Psoas muscle (tissue), 8 donors: ENCODE measurements at places on chromosomes 12 and 14. TPM values are rescaled to one million over a fixed set of nuclear protein-coding genes. Genes with fewer than 3 reads are reported as not detected.

Gene KLRC1
- total RNA-seq: not detected

Gene ZFYVE26
- 15.5 TPM for total RNA-seq

Gene TMPRSS12
- total RNA-seq: not detected

Gene FITM1
- 144 TPM for total RNA-seq

Gene EIF2B2
- 50.5 TPM for total RNA-seq

Gene KRT80
- 0.11 TPM for total RNA-seq

Gene GPR65
- total RNA-seq: 0.25 TPM

Gene PPFIA2
- total RNA-seq: 0.39 TPM

Gene KDM2B
- total RNA-seq: 10.1 TPM

Gene KRT74
- not detected for total RNA-seq

Gene CDK2
- total RNA-seq: 12.0 TPM

Gene PXN
- total RNA-seq: 89.6 TPM

Gene STAC3
- 1,127 TPM for total RNA-seq

Gene COX6A1
- 38.7 TPM for total RNA-seq

Gene TSPAN19
- total RNA-seq: not detected

Gene PPP1R1A
- total RNA-seq: 360 TPM

- no peak for DNase-seq
These were observed 104.6 kb downstream of the BICD1 start for GRCh38 chr12:32211066-32211899.

GRCh38 chr12:83710851-83711250 is 1024.1 kb downstream of the TMTC2 start:
- DNase-seq: no peak

DNA sequence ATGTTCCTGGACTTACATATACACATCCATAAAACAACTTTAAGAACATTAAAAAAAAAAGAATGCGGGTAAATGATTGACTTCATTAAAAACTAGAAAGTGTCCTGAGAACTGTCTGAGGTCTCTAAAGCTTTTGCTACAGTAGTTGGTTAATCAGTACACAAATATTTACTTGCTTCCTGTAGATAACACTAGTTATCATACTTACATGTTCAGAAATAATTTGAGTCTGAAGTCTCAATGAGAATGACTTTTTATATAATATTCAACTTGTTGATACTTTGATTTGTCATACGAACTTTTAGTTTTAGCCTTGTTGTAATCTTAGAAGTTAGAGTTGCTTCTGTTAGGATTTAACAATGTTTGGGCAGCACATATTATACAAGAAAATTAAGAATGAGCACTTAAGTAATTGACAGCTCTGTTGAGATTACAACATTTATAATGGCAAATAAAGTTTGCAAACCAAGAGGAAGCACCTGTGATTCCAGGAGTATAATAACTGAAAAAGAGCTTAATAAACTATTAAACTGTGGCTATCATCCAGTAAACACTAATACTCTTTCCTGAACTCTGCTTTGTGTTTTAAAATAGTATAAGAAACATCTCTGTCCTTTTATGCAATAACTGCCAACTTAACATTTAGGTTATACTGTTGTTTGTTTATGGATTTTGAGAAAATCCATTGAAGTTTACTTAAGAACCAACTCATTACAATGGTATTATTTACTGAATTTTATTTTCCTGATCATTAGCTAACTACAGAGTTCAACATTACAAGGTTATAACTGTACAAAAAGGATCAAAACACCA is 131.7 kb downstream of the MIPOL1 start:
- no peak for DNase-seq

DNA sequence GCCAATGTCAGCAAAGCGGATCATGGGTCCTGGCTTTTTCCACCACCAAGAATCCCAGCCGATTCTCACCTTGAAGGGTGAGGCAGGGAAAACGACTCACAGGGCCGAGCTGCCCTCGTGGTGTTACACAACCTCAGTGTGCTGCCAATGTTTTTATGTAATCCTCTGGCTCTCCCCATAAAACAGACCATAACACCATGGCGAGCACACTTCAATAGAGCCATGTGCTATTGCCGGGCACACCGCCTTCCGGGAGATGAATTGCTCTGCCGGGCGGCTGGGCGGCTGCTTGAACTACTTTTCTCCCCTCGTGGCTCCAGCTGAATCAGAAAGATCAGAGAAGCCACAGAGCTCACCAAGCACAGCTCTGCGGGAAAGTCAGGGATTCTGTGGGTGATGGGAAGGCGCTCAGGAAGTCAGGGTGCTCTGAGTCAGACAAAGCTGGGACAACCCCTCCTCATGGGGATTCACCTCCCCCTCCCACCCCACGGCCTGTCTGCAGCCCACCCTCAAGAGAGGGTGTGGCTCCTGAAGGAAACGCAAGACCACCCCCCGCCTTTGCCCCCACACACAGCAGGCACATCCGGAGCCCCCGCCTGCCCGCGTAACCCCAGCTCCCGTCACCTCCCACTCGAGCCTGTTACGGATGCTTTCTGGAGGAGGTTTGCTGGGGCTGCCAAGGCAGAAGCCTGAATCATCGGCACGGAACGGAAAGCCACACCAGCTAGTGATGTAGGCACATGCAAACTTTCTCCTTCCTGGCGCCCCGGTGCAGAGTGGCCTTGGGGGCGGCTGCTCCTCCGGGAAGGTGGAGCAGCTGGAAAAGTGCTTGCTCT is 1.8 kb downstream of the GALNT9 start:
- DNase-seq: peak; percentile 54

- DNase-seq: no peak
These were observed 517.4 kb downstream of the DIO2 start for GRCh38 chr14:79693935-79694334.

- no peak for DNase-seq
These were observed 88.5 kb upstream of the CISTR start for GRCh38 chr12:53840316-53840715.

DNA sequence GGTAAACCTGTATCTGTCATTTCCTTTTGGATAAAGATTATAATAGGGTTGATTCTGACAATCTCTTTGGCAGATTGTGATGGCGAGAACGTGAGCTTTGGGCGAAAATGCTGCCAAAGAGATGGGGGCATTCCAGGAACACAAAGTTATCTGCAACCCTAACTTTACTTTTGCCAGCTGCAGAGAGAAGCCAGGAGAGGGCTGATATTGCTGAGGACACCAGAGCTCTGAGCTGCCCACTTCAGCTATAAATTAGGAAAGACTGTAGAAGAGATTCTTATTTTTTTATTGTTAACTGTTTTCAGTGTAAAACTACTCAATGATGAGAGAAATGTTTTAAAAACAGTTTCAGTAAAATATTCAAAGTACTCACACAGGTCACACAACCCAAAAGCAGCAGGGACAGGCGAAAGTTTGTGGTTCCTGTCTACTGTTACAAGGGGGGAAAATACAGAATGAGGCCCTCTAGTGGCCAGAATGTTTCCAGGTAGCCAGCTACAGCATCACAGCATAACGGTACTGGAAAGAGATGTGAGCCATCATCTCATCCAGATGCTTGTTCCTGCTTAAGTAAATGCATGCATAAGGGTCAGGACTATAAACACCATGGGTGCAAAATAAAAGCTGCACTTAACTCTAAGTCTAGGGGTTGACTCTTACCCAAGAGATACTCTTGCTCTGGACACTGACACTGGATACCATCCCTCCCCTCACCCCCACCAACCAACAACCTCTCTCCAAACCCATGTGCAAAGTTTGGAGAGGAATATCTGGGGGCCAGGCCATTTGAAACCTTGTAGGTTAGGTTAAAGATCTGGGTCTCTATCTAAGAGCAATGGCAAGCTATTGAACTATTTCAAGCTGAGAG is 498.4 kb downstream of the RMST start:
- DNase-seq: no peak

DNA sequence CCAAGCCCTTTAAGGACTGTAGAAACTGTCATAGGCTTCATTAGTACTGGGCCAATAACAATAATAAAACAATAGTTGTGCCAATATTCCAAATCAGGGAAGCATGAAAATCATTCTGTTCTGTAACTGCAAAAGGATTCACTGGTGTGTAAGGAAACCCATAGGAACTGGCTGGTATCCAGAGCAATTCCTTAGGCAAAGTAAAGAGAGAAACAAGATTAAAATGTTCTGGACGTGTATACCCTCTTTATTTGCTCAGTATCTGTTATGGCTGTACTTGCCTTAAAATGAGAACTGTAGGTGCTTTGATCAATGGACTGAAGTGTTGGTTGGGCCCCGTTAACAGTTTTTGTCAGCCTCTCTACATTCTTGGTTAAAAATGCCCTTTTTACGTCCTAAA is 72.4 kb upstream of the STAC3 start:
- DNase-seq: no peak

- DNase-seq: no peak
These were observed 122.0 kb upstream of the FRMD6 start for GRCh38 chr14:51529736-51530135.

GRCh38 chr14:54364555-54365415 is 32.0 kb upstream of the CDKN3 start:
- DNase-seq: peak; percentile 74

- DNase-seq: no peak
These were observed 15.6 kb downstream of the OTX2 start for GRCh38 chr14:56794557-56795283.

- DNase-seq: no peak
These were observed 8.4 kb downstream of the SLC25A3 start for GRCh38 chr12:98601924-98602323.

GRCh38 chr14:104978746-104979691 is 845 bp upstream of the AHNAK2 start:
- DNase-seq: peak; percentile 52

DNA sequence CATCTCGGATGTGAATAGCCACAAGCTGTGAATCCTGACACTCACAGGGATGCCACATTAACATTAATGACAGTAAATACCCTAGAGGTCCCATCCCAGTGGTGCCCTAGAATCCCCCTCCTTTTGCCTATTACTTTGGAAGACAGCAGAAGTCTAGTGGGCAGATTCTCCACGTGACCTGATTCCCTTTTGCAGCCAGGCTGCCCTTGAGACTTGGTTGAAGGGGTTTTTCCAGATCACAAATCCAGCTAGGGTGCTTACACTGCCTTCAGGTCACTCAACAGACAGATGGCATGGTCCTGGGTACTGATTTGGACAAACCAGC is 8.7 kb downstream of the HDAC7 start:
- DNase-seq: no peak

GRCh38 chr12:75208856-75209811 is 505 bp downstream of the KCNC2 start:
- peak; percentile 11 for DNase-seq

- no peak for DNase-seq
These were observed 13.0 kb upstream of the VPS37B start for GRCh38 chr12:122908915-122909314.

DNA sequence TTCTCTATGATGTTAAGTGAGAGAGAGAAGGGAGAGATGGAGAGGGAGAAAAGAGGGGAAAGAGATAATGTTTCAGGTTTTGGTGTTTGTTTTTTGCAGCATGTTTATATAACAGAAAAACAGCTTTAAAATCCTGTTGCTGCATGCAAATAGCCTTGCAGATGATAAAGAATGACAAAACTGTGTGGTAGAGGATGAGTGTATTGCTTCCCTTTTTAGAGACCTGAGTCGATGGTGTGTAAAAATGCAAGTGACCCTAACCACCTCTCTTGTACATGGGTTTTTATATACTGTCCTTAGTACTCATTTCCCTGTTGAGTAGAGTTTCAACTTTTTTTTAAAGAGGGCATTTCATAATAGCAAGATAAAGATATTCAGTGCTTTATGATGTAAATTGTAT is 249.1 kb downstream of the AKAP6 start:
- DNase-seq: no peak

- DNase-seq: no peak
These were observed 10.8 kb upstream of the OR11G2 start for GRCh38 chr14:20179880-20180279.

DNA sequence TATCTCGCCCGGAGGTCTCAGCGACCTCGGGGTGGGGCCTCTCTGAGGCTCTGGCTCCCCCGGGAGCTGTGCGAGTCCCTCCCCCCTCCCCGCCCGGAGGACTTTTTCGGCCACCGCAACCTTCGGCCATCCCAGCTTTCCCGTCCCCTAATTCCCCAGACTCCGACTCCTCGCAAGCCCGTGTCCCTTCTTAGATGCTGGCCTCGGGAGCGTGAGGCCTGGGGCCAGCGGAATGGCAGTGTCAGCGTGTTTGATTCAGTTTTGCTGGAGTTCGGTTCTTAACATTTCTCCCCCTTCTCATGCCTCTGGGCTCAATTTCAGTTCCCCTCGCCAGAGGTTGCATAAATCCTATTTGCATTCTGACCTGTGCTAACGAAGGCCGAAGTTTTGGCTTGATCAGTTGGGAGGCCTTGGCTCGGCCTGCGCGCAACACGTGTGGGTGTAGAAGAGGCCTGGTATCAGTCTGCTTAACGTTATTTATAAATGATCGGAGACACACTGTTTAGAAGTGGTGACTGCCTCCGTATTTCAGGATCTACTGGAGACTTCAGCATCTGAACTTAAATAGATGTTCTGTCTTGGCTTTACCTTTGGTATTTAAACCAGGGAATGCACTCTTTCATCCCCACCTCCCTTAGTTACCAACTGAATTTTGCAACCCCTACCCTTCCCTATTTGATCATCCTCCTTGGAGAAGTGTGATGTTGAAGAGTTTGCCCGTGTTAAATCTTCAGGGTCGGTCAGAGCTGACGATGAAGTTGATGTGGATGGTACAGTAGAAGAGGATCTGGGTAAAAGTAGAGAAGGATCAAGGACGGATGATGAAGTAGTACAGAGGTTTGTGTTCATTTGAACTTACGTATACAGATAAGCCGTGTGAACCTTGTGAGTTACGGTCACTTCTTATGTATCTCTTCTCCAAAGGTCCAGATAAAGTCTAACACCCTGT is 851 bp downstream of the HSP90B1 start:
- DNase-seq: peak; percentile 65

- no peak for DNase-seq
These were observed 6.7 kb downstream of the TESPA1 start for GRCh38 chr12:54977857-54978256.

- no peak for DNase-seq
These were observed 166.1 kb downstream of the PAWR start for GRCh38 chr12:79524507-79525148.

GRCh38 chr12:64744422-64745258 is 14.6 kb downstream of the GNS start:
- no peak for DNase-seq

GRCh38 chr12:1383758-1384157 is 210.6 kb downstream of the FBXL14 start:
- DNase-seq: no peak
